Activated CD8-positive, alpha-beta T cell treated with anti-CD3 and anti-CD28 coated beads for 36 hours (primary cell): ENCODE measurements at places on chromosomes 4 and X. TPM values are rescaled to one million over a fixed set of nuclear protein-coding genes. Genes with fewer than 3 reads are reported as not detected.
A peak's percentile ranks its signal among the peaks of the same experiment; 100 is the strongest.

The PCYT1B gene
- 0.36 TPM for total RNA-seq

- peak; percentile 68 for DNase-seq
- H3K27ac ChIP-seq: peak overlapping the region; percentile 89
- peaks cover 10% of the 10 kb centered on the region for H3K36me3 ChIP-seq
- H3K4me1 ChIP-seq: peaks cover 35% of the 10 kb centered on the region
- H3K4me3 ChIP-seq: peak overlapping the region; percentile 90
Observed at GRCh38 chr4:88522702-88523324, 763 bp downstream of the PYURF start.

GRCh38 chr4:51963841-51964517, 56.2 kb downstream of the LRRC66 start:
- H3K4me3 ChIP-seq: no peak overlapping the region
- peaks cover 4% of the 10 kb centered on the region for H3K27me3 ChIP-seq
- no peak overlapping the region for H3K27ac ChIP-seq
- H3K4me1 ChIP-seq: no peaks in the 10 kb centered on the region
- no peak for DNase-seq

The GYG2 gene
- total RNA-seq: not detected

- peak; percentile 62 for DNase-seq
- H3K27me3 ChIP-seq: peaks cover 54% of the 10 kb centered on the region
- H3K4me3 ChIP-seq: peak overlapping the region; percentile 50
- no peaks in the 10 kb centered on the region for H3K36me3 ChIP-seq
Observed at GRCh38 chr4:76585897-76586360, 150.9 kb downstream of the SHROOM3 start.
